ENCODE measurements at places on chromosomes 3 and 15.

DNA sequence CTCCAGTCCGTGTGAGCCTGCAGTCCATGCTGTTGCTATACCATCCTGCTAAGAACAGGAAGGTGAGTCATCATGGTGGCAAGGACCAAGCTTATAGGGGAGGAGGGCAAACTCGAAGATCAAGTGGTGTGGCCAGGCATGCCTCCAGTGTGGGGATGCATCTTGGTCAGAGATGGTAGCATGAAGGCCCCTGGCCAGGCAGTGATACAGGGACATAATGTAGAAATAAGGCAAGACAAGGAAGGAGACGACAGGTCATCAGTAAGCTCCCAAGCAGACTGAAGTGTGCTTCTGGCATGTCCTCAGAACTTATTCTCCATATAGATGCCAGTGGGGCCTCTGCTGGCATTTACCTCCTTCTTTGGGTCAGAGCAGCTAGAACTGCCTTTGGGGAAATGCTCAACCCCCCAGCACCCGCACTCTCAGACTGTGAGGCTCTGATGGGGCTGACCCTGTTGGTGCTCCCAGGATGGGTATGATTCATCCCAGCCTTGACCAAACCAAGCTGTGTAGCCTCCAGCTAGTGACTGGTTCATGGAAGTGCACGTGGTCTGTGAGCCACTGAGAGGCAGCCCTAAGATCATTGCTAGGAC is 52.5 kb upstream of the ATP2B2 start:
- no peak for DNase-seq

DNA sequence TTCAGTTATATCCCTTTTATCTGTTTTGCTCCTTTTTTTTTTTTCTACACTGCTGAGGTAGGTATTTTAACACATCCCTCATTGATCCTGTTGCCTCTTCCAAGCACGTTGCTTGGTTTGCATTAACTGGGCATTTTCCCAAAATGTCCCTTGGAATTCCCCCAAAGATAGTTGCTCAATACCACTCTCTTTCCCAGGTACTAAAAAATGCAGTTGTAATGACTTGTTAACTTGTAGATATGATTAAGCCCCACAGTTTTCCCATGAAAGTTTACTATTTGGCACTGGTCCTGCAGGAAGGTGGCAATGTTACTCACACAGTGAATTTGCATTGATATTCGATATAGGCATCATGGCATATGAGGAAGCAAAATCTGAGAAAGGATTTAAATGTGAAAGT is 67.1 kb downstream of the GRM7 start:
- no peak for DNase-seq

GRCh38 chr3:169818316-169818715 is 5.6 kb upstream of the LRRC34 start:
- DNase-seq, result no peak

DNA sequence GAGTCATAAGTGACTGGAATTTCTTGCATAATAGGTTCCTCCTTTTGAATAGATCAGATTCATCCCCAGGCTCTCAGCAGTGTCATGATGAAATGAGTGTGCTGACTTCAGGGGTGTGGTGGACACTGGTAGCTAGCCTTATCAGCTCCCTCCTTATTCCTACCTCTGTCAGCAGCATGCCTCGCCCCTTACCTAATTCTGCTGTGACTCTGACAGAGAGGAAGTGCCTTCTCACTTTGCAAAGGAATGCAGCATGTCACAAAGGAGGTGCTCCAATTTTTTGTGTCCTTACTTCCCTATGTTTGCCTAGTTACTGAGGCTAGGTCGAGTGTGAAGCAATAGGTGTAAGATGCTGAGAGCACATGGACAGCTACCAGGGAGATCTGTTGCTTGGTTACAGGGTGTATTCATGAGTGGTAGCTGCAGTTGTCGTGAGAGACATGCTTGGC is 90.6 kb downstream of the TNFAIP8L3 start:
- no peak for DNase-seq

- no peak for DNase-seq
Measured at GRCh38 chr15:40266828-40267304, 16.0 kb downstream of the ANKRD63 start.

DNA sequence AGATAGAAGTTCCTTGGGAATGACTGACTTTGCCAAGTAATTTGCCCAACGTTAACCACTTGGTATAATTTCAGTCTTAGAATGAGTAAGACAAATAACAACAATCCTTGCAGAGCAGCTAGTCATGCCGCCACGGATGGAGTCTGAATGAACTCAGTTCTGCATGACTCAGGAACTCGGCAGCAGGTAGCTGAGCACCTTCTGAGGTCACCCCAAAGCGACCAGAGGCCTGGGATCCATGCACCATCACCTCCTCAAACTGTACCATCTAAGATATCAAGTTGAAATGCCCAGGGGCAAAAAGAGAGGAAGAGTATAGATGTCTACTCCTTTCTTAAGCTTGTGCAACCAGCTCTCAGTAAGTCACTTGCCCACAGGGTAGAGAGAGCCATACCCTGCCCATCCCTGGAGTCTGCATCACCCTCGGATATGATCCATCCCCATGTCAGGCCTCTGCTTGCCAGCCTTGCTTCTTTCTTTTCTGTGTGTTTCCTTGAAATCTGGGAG is 8.5 kb upstream of the CDCP1 start:
- no peak for DNase-seq

GRCh38 chr3:35772381-35773015 is 133.2 kb downstream of the ARPP21 start:
- DNase-seq, result no peak

Measured in activated CD4-positive, CD25-positive, alpha-beta regulatory T cell (primary cell).